ENCODE measurements at places on chromosomes 1 and 21. TPM values are rescaled to one million over a fixed set of nuclear protein-coding genes. Genes with fewer than 3 reads are reported as not detected.

DNAI4 gene
- 1.6 TPM for total RNA-seq

DNA sequence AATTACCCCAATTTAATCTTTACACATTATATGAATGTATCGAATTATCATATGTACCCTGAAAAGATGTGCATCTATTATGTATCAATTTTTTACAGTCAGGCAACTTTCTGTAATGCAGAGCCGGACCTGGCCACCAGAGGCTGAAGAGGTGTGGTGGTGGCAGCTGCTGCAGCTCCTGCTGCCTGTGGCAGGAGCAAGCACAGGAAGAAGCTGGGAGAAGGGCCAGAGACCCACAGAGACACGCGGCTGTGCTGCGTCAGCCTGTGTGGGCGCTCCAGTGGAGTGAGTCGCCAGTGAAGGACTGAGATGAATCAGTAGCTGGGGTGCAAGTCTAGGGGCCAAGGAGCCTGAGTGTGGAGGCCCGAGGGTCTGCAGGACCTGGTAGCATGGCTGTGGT lies 74.3 kb upstream of the COG2 start:
- DNase-seq = peak; percentile 35

DNA sequence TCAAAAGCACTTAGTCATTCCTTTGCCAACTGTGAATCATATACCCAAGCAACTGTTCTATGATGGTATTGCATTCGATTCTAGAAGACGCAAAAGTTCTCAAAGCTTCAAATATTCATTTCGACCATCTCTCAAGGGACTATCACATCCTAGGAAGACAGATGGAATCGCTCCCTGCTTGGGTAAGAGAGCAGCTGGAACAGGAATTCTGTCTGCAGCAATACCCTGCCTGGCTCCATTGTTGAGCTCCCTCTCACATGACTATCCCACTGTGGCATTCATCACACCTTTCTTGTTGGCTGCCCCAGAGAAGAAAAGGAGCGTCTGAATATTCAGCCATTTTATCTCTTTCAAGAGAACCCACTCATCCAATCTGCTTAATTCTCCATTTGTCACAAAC lies 397.7 kb downstream of the NTNG1 start:
- peak; percentile 36 for DNase-seq

- DNase-seq = peak; percentile 74
Observed at GRCh38 chr1:16717336-16718098, 22.8 kb upstream of the RNU1-4 start.

GRCh38 chr1:236748268-236748870 lies 46.7 kb upstream of the MTR start:
- DNase-seq = no peak

DNA sequence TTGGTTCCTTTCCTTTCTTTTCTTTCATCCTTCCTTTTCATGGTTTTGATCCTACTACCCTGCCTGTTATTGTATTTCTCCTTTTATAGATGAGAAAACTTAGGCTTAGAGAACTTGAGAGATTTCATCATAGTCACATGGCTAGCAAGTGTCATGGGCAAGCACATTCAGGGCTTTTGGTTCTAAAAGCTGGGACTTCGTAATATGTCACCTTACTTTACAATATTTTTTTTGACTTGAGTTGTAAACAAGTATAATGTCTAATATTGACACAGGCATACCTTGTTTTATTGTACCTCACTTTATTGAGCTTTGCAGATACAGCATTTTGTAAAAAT lies 70.7 kb downstream of the MTR start:
- DNase-seq = no peak

GPR61 gene
- 0.17 TPM for total RNA-seq

DNA sequence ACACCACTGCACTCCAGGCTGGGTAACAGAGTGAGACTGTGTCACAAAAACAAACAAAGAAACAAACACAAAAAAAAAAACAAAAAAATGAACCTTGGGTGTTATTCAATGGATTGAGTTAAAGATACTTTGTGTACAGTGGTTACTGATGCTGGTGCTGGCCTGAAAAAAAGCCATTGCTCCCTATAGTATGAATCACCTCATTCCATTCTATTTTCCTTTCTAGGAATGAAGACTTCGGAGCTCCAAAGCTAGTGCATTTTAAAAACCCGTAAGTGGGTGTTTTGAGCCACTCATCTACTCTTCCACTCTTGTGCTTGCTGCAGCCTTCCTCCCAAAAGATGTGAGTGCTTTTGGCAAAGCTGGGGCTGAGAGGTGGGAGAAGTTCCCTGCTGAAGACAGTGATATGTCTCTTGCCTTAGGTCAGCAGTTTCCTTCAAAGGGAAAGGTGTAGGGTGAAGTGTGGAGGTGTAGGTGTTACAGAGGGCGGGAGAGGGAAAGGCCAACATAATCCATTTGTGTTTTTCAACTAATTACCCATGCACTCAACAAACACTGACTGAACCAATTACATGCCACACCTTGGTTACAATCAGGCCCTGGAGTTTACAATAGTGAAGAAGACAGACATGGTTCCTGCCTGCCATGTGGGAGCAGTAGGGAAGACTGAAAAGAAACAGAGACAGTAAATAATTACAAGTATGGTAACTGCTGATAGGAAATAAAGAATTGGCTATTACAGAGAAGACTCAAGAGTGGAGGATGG lies 55.0 kb upstream of the SERBP1 start:
- no peak for DNase-seq

GRCh38 chr1:89112871-89113613 lies 12.9 kb downstream of the GBP2 start:
- no peak for DNase-seq

DNA sequence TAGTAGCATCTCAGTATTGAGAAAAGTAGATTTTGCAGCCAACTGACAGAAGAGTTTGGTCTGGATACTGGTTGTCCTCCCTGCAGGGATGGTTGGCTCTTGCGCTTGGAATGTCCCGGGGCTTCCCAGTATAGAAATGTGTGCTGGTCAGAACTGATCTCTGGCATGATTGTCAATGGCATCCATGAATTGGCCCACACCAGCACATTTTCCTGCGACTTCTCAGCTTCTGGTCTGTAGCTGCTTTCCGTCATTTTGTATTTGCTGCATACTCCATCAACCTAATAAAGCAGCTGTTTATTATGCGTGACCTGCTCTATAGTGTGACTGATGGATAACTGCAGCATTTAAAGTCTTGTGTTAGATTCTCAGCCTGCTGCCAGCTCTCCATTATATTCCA lies 203.7 kb downstream of the S1PR1 start:
- DNase-seq = no peak

GRCh38 chr1:31258581-31258980 lies 18.9 kb upstream of the NKAIN1 start:
- no peak for DNase-seq

DNA sequence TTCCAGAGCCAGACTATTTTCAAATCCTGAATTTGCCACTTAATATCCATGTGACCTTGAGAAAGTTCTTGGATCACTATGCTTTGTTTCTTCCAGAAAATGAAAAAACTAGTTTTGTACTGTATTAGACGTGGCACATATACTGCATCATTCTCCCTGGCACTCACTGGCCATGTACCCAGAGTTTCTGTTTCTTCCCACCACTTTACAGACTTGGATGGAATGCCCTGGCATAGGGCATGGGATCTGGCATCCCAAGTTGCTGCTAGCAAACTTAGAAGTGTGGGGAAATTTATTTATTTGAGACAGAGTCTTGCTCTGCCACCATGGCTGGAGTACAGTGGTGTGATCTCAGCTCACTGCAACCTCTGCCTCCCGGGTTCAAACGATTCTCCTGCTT lies 10.0 kb downstream of the KLF18 start:
- no peak for DNase-seq

GRCh38 chr1:193540511-193540910 lies 354.1 kb upstream of the B3GALT2 start:
- DNase-seq = no peak

GRCh38 chr1:206568256-206568655 lies 44.0 kb downstream of the EIF2D start:
- DNase-seq = no peak

ZNF695 gene
- 15.3 TPM for total RNA-seq

GRCh38 chr1:37127254-37127748 lies 93.0 kb upstream of the GRIK3 start:
- DNase-seq = no peak

DNA sequence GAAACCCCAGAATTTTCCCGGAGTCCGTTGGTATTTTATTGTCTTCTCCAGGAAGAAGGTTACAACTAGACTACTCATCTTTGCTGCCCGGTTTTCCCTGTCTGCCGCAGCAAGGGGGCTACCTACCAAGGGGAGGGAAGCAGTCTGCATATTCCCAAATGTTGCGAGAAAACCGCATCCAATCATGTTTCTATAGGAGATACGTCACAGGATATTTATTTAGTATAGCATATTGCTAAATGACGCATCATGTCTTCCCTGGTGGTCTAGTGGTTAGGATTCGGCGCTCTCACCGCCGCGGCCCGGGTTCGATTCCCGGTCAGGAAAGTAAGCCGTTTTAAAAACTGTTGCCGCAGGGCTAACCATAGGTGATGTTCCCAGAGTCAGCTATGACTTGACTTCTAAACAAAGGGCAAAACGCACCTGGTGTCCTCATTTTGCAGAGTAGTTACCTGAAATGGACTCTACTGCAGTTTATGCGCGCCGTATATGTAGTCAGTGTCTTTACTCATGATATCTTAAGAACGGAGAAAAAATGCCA lies 15.2 kb upstream of the ZNF692 start:
- peak; percentile 70 for DNase-seq

DNA sequence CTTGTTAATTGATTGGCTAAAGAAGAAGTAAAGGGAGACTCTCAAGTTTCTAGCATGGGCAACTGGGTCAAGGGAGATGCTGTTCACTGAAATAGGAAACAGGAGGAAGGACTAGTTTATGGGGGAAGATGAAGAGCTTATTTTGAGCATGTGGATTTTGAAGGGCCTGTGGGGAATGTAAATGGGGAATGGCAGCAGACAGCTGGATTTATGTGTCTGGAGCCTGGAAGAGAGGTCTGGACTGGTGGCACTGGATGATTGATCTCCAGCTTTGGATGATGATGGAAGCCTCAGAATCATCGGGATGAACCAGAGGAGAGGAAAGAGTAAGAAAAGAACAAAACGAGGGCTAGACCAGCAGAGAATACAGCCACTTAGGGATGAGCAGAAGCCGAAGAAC lies 54.9 kb upstream of the ENAH start:
- DNase-seq = no peak

MIGA1 gene
- total RNA-seq = 7.1 TPM

GRCh38 chr1:234531151-234531635 lies 52.2 kb upstream of the TARBP1 start:
- peak; percentile 59 for DNase-seq

GRCh38 chr1:35345439-35345981 lies 77.0 kb downstream of the ZMYM4 start:
- no peak for DNase-seq
